ENCODE measurements at places on chromosomes 3 and 15.

DNA sequence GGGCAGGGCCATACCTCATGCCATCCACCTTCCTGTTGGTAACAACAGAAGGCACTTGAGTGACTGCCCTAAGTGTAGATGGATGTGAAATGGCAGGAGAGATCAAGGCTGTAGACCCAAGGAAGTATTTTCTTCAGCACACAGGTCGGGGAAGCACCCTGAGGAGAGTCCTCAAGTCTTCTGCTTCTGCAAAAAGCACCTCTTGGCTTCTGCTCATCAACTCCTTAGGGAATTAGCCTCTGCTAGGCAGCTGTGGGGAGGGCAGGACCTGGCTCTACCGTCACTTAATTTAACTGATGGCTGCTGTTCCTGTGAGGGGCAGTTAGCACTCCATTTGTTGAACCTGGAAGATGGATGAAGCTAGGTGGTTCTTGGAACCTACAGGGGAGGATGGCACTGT, 6.9 kb upstream of the CACNA2D2 start:
- DNase-seq: no peak

DNA sequence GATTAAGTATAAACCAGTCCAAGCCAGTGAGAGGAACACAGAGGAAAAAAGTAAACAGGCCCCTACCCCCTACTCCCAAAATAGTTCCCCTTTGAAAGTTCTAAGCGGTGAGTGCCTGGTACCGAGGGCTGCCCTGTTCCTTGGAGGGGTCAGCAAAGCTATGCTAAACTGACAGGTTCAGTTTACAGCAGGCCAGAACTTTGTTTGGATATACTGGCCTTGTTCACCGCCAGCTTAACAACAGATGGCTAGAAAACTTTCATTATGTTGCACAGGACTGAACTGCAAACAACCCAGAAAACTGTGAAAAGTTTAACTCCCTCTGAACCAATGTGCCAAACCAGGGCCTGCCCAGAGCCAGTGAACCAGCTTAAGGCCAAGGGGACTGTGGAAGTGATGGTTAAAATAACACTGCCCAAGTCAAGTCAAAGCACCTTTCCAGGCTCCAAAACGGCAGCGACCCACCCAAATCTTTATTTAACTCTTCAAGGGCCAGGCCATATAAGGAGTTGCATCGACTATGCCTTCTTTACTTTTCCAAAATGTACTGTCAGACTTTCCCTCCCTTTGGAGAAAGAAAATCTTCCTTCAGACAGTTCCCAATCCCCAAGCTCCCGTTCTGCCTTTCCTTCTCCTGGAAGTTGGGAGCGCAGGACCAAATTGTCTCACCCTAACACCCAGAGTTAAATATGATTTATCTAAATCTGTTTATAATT, 448.0 kb downstream of the FOXP1 start:
- no peak for DNase-seq

DNA sequence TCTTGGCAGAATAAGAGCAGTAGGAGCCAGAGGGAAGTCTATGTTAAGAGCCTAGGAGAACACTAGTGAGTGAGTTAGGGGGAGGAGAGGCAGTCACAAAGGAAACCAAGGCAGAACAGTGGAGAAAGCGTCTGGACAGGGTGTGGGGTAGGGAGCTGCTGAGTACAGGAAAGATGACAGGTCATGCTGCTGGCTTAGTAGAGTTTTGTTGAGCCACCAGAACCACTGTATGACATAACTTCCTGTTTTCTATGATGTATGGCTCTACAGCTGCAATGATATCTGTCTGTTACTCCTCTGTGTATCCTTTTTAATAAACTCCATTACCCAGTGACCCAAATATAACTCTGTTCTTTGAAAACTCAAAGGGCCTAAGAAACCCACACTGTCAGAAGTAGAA, 10.6 kb upstream of the STT3B start:
- no peak for DNase-seq

- DNase-seq: no peak
Measured at GRCh38 chr15:99953886-99954285, 220.6 kb upstream of the LYSMD4 start.

- DNase-seq: no peak
Measured at GRCh38 chr3:184174284-184174645, 390 bp upstream of the AP2M1 start.

GRCh38 chr3:129947538-129948240, 26.8 kb upstream of the TRH start:
- DNase-seq: no peak

- no peak for DNase-seq
Measured at GRCh38 chr3:177743173-177743890, 546.0 kb upstream of the TBL1XR1 start.

All from NCI-H82 (cell line).